ENCODE measurements at places on chromosomes 3 and 15. TPM values are rescaled to one million over a fixed set of nuclear protein-coding genes. Genes with fewer than 3 reads are reported as not detected.

RPP25 gene
- total RNA-seq, result 31.3 TPM

DNA sequence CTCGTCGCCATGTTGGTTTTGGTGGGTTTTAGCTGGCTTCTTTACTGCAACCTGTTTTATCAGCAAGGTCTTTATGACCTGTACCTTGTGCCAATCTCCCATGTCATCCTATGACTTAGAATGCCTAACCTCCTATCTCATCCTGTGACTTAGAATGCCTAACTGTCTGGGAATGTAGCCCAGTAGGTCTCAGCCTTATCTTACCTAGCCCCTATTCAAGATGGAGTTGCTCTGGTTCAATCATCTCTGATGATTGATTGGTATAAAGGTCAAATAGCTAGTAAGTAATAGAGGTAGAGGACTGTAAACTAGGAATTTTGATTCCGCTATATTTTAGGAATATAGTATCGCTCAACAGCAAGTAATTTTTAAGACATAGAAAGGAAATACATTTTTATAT lies 1.3 kb upstream of the ACKR2 start:
- peaks cover 16% of the 10 kb centered on the region for H3K4me1 ChIP-seq
- no peak overlapping the region for H3K27ac ChIP-seq
- no peaks in the 10 kb centered on the region for H3K36me3 ChIP-seq
- H3K4me3 ChIP-seq, result no peak overlapping the region
- DNase-seq, result no peak
- H3K27me3 ChIP-seq, result peaks cover 22% of the 10 kb centered on the region

SPINT1 gene
- 144 TPM for total RNA-seq

DNA sequence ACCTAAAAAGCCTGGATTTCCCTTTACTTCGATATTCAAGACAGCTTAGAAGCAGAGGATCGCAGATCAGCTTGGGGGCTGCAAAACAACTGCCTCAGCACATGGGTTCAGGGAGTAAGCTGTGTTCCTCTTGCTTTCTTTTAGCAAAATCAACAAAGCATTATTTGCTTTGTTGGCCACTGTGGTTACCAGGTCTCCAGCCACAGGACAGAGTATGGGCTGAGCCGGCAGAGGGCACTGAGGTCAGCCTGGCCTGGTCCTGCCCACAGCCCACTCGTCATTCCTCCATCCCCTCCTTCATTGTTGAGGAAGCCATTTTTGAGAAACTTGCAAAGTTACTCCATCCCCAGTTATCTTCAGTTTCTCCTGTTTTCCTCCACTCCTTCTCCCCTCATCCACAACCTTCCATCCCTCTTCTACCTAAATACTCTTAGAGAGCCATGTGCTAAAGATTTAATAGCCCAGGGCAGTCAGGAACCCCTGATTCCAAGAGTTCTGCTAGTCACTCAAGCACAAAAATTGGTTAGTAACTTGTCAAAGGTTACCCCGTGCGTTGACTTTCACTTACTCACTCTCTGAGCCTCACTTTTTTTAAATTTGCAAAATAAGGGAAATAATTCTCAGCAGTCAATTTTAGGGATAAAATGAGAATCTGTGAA lies 60.0 kb upstream of the HES1 start:
- DNase-seq, result no peak
- peaks cover 22% of the 10 kb centered on the region for H3K4me1 ChIP-seq

DNA sequence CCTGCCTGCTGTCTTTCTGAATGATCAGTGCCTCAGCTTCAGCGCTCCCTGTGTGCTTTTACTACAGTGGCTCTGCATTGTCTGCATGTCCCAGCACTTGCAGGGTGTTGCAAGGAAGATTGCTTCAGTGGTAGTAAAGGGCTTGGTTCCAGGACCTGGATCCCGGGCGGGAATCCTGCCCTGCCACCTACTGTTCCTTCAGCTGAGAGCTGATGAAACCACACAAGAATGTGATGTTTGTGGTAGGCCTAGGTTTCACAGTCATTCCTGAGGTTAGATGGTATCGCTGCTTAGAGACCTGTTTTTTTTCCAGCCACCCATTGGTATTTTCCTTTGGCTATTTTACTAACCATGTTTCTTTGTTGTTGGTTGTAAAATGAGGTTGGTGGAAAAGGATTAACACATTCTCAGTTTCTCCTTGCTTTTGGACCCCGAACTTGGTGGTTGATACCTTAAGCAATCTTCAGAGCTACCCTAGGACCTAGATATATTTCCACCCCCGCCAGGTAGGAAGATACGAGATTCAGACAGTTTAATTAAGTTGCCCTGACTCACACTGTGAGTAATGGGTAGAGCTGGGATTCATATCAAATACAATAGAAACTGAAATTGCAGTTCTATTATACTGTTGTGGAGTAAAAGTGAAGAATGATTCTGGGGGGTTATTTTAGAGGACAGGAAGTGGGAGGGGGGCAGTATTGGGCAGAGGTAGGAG lies 11.4 kb downstream of the GPR87 start:
- H3K36me3 ChIP-seq, result no peaks in the 10 kb centered on the region
- no peaks in the 10 kb centered on the region for H3K27me3 ChIP-seq
- H3K4me3 ChIP-seq, result no peak overlapping the region
- peak overlapping the region; percentile 90 for H3K27ac ChIP-seq
- peak; percentile 76 for DNase-seq

DNA sequence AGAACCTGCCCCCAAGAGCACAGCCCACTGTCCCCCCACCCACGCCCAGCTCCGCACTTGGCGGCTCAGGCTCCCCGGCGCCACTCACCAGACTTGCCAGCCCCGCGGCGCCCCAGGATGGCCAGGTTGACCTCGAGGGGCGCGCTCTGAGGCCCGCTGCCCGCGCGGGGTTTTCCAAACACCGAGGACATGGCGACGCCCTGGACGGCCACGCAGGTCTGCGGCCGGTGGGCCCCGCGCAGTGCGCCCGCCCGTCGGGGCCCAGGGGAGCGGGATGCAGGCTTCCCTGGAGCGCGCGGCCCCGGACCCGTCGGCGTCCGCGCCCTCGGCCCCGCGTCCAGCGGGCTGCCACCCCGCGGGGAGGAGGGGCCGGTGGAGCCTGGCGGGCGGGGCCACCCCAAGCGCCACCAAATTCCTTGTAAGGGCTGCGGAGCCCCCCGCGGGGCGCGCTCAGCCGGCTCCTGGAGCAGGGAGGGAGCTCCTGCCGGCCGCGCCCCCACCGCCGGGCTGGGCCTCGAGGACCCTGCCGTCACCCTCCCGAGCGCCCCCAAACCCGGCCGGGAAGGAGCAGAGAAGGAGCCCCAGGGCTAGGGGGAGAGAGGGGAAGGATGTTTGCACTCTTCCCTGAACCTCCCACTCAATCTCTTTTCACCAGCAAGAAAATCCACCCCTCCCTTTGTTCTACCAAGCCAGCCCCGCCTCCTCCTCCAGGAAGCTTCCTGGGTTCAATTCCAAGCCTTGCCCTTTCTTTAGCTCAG lies at the start of gene RASL12:
TSS of gene RASL12 (minus strand) at position 347 of the 758 bp plus-strand sequence. CDS start at position 191, 156 bp downstream.
- peak; percentile 61 for DNase-seq
- no peaks in the 10 kb centered on the region for H3K36me3 ChIP-seq
- H3K27ac ChIP-seq, result no peak within 1 kb of the TSS
- peaks cover 38% of the 10 kb centered on the region for H3K4me1 ChIP-seq

GOLGA8G gene
- total RNA-seq, result not detected

GRCh38 chr15:67115586-67115969 lies 50.2 kb downstream of the SMAD3 start:
- no peak for DNase-seq
- H3K27ac ChIP-seq, result peak overlapping the region; percentile 41
- H3K4me1 ChIP-seq, result peaks cover 32% of the 10 kb centered on the region
- no peak overlapping the region for H3K4me3 ChIP-seq
- H3K27me3 ChIP-seq, result no peaks in the 10 kb centered on the region

DNA sequence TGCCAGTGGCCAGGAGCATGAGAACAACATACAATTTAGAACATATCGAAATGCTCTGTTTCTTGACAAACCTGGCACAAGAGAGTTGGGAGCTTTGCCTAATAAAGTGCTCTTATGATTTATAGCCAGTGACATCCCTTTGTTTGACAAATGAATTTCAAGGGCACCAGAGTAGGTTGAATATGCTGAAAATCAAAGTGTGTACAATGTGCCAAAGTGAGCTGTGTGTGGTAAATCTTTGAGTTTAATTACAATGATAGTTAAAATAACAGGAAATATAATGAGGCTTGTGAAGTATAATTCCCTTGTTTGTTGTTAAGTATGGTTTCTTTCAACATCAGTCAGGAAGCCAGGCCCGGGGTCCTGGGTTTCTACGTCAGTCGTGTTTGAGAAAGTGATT lies 211.9 kb downstream of the EBLN2 start:
- H3K36me3 ChIP-seq, result no peaks in the 10 kb centered on the region
- H3K4me3 ChIP-seq, result no peak overlapping the region
- H3K4me1 ChIP-seq, result peaks cover 3% of the 10 kb centered on the region
- no peaks in the 10 kb centered on the region for H3K27me3 ChIP-seq
- H3K27ac ChIP-seq, result no peak overlapping the region

DNA sequence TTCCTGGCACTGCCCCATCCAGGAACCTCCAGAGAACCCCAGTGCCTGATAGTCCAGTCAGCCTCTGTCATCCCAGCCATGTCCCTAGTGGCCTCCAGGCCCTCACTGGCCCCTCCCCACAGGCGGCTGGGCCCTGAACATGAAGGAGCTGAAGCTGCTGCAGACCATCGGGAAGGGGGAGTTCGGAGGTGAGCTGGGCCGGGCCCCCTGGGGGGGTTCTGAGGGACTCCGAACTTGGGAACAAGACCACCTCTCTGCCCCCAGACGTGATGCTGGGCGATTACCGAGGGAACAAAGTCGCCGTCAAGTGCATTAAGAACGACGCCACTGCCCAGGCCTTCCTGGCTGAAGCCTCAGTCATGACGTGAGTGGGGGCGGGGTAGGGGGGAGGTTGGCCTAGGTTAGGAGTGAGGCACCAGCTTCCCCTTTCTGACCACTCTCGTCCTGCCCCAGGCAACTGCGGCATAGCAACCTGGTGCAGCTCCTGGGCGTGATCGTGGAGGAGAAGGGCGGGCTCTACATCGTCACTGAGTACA lies 12.0 kb upstream of the LMAN1L start:
- H3K4me1 ChIP-seq, result 0 out of 2 replicates have a peak, but pooled peaks cover 2% of the 10 kb centered on the region
- no peak for DNase-seq
- no peaks in the 10 kb centered on the region for H3K27me3 ChIP-seq
- no peak overlapping the region for H3K4me3 ChIP-seq

DNA sequence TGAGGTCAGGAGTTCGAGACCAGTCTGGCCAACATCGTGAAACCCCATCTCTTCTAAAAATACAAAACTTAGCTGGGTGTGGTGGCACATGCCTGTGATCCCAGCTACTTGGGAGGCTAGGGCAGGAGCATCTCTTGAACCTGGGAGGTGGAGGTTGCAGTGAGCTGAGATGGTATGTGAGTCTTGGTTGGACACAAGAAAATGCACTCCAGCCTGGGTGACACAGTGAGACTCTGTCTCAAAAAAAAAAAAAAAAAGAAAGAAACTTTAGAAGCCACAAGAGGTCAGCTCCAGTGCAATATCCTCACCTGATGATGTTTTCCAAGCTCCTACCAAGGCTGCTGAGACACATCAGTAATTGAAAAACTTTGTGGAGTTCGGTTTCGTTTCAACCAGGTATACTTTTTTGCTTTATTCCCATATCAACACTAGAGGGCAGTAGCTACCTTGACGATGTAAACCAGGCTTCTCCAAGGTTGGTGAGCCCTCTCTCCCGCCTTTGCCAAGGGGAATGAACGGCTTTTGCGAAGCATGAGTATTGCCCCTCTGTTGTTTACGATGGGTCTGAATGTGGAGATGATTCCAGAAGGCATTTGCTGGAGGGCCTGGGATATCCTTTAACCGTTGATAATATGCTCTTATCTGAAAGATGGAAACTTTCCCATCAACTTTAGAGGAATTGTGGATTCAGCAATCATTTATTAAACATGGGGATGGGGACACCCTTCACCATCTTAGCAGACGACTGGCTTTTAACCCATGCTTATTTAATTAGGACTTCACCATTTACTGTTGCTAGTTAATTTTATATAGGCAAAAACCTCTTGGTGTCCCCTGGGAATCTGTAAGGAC lies 202.8 kb downstream of the SV2B start:
- H3K4me3 ChIP-seq, result no peak overlapping the region
- no peaks in the 10 kb centered on the region for H3K36me3 ChIP-seq
- H3K27ac ChIP-seq, result no peak overlapping the region
- DNase-seq, result peak; percentile 44

DNA sequence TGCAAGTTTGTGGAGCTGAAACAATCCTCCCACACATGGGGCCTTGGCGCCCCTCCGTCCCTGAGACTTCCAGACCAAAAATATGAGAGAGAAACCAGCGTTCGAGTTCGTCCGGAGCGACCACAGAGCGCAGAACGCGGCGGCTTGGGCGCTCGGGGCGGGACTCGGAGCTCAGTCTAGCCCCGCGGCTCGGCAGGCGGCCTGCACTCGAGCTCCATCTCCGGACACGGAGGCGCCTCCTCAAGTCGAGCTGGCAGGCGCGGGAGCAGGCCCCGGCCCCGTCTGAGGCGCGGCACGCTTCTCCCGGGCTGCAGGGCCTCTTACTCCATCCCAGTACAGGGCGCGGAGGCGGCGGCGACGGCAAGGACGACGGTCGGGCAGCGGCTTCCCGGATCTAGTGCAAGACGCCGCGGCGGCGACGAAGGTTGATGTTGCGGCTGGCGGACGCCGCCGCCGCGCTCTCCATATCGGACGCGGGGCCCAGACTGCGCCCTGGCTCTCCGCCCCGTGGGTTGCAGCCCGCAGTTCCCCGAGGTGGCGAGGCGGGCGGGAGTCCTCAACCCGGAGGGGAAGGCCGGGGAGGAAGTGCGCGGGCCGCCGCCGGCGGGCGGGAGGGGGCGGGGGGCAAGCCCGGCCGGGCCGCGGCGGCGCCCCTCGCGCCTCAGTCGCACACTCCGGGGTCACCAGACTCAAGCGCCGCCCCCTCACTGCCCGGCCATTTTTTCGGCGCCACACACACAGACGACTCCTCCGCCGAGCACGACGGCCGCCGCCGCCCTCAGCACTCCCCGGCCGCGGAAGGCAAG lies 674 bp downstream of the MSL2 start:
- H3K4me3 ChIP-seq, result peak overlapping the region; percentile 97
- peaks cover 2% of the 10 kb centered on the region for H3K27me3 ChIP-seq
- H3K4me1 ChIP-seq, result peaks cover 48% of the 10 kb centered on the region
- peaks cover 9% of the 10 kb centered on the region for H3K36me3 ChIP-seq
- peak overlapping the region; percentile 99 for H3K27ac ChIP-seq

- no peaks in the 10 kb centered on the region for H3K27me3 ChIP-seq
- H3K36me3 ChIP-seq, result peaks cover 7% of the 10 kb centered on the region
- no peak for DNase-seq
- no peak overlapping the region for H3K4me3 ChIP-seq
Measured at GRCh38 chr3:64109438-64109837, 86.1 kb upstream of the PSMD6 start.

FAM3D gene
- total RNA-seq, result 0.53 TPM

ARL14 gene
- total RNA-seq, result not detected

DNA sequence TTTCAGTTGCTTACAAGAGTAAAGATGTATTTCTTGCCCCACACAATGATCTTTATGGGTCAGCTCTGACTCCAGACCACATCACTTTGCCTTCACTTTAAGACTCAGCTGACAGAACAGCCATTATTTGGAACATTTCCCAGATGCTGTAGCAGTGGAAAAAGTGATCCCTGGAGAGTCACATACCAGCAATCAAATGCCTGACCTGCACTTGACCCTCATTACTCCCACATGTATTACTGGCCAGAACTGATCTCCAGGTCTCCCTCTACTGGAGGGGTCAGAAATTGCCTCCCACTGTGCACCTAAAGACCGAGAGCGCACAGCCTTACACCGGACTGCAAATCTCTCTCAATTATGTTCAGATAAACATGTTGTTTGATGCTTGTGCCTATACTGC lies 88.6 kb upstream of the ZNF385D start:
- H3K27ac ChIP-seq, result no peak overlapping the region
- H3K27me3 ChIP-seq, result no peaks in the 10 kb centered on the region
- H3K36me3 ChIP-seq, result no peaks in the 10 kb centered on the region
- peak; percentile 48 for DNase-seq
- H3K4me1 ChIP-seq, result no peaks in the 10 kb centered on the region

- H3K36me3 ChIP-seq, result no peaks in the 10 kb centered on the region
- DNase-seq, result no peak
- no peak overlapping the region for H3K27ac ChIP-seq
- H3K4me1 ChIP-seq, result no peaks in the 10 kb centered on the region
Measured at GRCh38 chr15:82979726-82980125, 6.3 kb upstream of the RAMAC start.
